ENCODE measurements at places on chromosomes 7 and 10.

- DNase-seq = no peak
Observed at GRCh38 chr10:66844176-66844942, 81.5 kb upstream of the LRRTM3 start.

- no peak for DNase-seq
Observed at GRCh38 chr7:80450621-80451308, 61.1 kb downstream of the GNAT3 start.

DNA sequence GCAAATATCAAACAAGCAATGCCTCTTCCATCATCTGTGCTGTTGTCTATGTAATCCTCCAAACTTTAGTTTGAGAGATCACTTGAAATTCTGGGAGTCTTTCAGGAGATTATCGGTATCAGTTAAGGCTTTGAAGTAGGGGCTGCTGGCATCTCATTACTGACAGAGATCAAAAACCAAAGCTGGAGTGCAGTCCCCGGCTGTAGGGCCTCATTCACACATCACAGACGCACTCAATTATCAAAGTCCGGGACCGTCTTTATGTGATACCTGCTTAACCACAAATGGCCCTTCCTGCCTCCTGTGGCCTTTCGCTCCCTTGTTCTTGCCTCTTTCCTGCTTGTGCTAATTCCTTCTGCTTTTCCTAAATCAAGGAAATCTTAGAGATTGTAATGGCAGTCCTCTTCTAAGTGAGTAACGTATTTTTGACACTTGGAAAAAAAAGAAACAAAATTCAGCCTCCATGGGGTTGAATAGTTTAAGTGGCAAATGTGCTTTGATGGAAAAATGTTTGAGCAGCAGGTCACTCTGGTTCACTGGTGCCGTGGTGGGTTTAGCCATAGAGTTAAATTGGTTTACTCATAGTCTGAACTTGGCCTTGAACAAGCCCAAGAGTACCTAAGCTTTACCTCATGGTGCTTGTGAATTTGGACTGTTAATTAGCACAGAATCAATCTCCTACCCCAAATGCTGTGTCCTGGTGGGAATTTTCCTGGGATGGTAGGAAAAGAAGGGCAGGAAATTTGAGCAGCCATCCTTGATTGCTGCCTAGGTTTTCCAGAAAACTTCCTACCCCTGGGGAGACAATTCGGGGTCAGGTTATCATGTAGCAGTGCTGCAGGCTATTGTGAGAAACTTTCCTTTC, 178.9 kb upstream of the LYZL1 start:
- no peak for DNase-seq

DNA sequence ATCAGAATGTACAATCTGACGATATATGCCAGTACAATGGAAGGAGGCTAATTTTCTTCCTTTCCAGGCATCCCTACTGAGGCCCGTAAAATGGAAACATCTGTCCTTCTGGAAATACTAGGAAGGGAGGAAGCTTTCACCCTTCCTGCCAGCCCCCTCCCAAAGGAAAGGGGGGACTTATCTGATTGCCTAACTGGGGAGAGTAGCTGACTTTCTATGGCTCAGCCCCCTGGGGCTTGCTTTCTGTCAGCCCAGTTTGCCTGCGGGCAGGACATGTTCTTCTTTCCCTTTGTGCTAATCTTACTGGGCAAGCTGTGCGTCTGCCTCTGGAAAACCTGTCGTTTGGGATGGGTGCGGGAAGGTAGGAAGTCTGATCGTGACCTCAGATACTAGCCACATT, 508.9 kb downstream of the SUGCT start:
- DNase-seq = no peak

DNA sequence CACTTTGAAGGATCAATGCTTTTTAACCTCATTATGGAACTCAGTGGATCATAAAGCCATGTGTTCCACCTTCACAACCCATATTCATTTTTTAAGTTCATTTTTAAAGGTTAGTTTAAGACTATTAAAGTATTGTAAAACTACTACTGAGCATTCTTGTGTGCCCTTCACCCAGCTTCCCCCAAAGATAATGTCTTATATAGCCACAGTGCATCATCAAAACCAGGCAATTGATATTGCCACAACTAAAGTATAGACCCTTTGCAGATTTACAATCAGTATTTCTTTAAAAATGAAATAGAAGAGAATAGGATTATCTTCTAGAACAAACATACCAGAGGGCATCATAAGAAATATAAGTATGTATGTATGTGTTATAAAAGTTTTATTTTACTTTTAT, 597.1 kb downstream of the CCSER2 start:
- no peak for DNase-seq
